ENCODE measurements at places on chromosomes 6 and 20.

- no peak for DNase-seq
Measured at GRCh38 chr20:13610184-13610583, 28.5 kb downstream of the TASP1 start.

GRCh38 chr20:15937179-15937578 is 636.1 kb downstream of the KIF16B start:
- no peak for DNase-seq

GRCh38 chr6:42302411-42302810 is 84.8 kb upstream of the MRPS10 start:
- no peak for DNase-seq

GRCh38 chr6:122129313-122130025 is 270.0 kb upstream of the HSF2 start:
- peak; percentile 5 for DNase-seq

DNA sequence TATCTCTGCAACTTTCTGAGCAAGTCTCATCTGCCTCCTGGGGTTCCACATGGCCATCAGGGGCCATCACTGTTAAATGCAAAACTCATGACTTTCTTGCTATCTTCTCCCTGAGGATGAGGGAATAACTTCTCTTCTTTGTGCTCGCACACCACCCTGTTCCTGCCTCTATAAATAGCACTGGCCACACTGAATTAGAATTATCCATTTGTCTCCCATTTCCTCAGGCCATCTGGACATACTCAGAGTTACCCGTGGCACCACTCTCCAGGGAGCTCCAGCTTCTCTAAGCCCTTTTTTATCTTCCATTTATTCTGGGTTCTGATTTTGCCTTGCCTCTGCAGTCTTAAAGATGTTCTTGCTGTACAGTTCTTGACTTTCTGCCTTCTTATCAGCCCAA is 72.8 kb upstream of the ECI2 start:
- DNase-seq = no peak

- no peak for DNase-seq
Measured at GRCh38 chr6:168281826-168282225, 37.8 kb downstream of the DACT2 start.

GRCh38 chr6:158825951-158826306 is 6.8 kb upstream of the EZR start:
- peak; percentile 38 for DNase-seq

GRCh38 chr6:89928604-89929003 is 34.3 kb downstream of the GJA10 start:
- DNase-seq = peak; percentile 48

GRCh38 chr6:82248273-82248735 is 760 bp upstream of the IBTK start:
- DNase-seq = peak; percentile 86

- DNase-seq = peak; percentile 76
Measured at GRCh38 chr20:10131732-10132345, 86.8 kb upstream of the SNAP25 start.

- DNase-seq = no peak
Measured at GRCh38 chr6:31479933-31480535, 17.9 kb upstream of the MICB start.

DNA sequence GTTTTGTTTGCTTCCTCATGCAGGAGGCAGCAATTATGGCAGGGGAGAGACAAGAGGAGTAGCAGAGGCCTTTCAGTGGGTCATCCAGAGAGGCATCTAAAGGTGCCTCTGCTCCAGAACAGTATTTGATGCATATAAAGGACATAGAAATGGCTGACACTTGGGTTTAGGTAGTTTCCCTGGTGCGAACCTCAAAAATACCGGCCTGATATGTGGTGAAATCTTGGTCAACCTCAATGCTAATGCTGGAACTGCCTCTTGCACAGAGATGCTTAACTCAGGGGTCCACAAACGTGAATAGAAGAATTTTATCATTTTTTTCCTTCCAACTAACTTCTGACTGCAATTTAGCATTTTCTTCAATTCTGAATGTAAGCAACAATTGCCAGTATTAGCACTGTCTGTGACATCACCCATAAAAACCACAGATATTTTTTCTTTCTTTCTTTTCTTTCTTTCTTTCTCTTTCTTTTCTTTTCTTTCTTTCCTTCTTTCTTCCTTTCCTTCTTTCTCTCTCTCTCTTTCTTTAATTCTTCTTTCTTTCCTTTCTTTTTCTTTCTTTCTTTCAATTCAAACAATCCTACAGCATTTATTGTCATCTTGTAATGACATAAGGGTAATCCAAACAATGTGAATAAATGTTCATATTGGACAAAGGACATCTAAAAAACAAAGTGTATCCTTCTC is 180.0 kb upstream of the UST start:
- DNase-seq = no peak

- peak; percentile 79 for DNase-seq
Measured at GRCh38 chr6:105994591-105995390, 91.3 kb upstream of the PRDM1 start.

GRCh38 chr6:143112084-143112768 is 51.5 kb downstream of the AIG1 start:
- no peak for DNase-seq

GRCh38 chr6:87561017-87561416 is 28.8 kb downstream of the RARS2 start:
- no peak for DNase-seq

DNA sequence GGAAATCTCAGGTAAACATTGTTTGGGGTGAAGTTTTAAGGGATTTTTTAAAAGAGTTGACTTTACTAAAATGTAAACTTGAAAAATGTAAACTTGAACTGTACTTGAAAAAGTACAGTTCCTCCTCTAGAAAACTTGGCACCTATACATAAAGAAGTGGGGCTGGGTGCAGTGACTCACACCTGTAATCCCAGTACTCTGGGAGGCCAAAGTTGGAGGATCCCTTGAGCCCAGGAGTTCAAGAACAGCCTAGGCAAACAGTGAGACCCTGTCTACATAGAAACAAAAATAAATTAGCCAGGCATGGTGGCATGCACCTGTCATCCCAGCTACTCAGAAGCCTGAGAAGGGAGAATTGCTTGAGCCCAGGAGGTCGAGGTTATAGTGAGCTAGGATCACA is 7.2 kb downstream of the BTBD9 start:
- no peak for DNase-seq

DNA sequence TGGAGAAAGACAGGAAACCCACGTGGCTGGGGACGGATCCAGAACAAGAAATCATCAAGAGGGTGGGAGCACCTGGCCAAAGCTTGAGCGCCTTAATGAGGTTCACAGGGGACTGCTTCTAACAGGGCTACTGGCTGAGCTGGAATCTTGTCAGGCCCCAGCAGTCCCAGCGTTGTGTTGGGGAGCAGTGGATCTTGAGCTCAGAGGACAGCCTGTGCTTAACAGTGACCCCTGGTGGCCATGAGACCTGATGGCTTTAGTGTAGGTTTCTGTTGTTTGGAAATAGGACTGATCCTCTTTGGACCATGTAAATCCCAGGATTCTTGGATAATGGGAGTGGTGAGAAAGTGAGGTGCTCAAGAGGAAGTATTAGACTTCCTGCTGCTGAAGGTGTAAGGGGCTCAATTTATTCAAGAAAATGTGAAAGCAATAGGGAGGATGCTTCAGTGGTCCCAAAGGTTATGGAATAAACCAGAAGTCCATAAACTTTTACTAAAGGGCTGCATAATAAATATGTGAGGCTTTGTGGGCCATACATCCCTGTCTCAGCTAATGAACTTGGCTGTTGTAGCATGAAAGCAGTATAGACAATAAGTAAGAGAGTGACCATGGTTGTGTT is 216.2 kb downstream of the NFATC2 start:
- DNase-seq = peak; percentile 75

DNA sequence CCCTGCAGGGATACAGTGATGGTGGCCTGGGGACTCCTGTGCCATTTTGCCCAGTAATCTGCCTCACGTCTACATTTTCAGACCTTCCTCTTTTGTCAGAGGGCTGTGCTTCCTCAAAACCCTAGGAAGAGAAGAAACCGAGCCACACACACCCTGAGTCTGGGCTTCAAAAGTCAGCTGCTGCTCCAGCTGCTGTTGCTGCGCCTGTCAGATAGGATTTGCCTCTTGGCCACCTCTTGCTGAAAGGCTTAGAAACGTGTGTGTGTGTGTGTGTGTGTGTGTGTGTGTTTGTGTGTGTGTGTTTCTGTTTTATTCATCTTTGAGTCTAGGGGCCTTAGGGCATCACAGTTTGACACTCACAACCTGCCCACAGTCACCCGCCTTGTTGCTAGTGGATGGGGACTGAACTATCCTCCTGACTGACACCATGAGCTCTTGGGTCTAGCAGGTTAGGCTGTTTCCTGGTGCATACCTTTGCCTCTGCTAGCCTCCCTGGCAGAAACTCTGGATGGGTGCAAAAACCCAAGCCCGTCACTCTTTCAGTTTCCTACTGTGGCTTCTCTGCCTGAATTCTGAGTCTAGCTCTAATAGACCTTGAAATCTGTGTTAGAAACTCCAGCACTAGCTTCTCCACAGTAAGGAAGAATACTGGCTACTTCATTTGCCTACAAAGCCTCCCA is 94.9 kb upstream of the CEP85L start:
- no peak for DNase-seq

DNA sequence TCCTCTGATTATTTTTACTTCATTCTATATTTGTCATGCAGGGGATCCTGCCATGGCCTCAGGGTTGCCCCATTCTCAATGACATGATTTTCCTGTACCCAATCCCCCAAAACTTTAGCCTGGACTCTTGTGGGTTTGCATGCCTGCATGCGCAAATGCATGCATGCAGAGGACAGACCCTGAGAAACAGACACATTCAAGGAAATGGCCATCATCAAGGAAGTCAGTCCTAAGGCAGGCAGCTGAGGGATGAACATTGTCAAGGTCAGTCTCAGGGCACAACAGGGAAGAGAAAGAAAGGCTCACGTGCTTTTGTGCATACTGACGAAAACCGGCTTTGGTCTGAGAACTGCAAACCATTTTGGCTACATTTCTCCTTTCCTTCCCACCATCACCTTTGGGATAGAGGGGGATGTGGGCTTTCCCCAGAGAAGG is 13.1 kb downstream of the NEDD9 start:
- no peak for DNase-seq

- no peak for DNase-seq
Measured at GRCh38 chr20:31452575-31452974, 12.1 kb downstream of the DEFB123 start.

DNA sequence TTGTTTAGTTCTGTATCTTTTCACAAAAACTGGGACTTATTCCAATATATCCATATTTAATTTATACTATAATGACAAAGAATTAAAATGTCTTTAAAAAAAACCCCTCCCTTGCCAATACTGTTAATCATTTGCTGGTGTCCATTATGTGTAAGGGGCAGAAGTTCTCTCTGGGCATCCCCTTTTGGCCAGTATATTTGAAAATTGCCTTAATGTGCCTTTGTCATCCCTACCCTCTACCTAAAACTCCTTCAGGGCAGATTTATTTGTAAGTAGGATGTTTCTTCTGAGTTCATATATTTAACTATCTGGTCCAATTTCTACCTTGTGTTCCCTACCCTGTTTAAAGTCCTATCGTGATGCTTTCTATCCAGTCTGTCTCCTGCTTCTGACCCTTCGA is 62.9 kb downstream of the ARHGAP18 start:
- DNase-seq = no peak

GRCh38 chr6:63610944-63611343 is 24.7 kb upstream of the PHF3 start:
- DNase-seq = no peak

DNA sequence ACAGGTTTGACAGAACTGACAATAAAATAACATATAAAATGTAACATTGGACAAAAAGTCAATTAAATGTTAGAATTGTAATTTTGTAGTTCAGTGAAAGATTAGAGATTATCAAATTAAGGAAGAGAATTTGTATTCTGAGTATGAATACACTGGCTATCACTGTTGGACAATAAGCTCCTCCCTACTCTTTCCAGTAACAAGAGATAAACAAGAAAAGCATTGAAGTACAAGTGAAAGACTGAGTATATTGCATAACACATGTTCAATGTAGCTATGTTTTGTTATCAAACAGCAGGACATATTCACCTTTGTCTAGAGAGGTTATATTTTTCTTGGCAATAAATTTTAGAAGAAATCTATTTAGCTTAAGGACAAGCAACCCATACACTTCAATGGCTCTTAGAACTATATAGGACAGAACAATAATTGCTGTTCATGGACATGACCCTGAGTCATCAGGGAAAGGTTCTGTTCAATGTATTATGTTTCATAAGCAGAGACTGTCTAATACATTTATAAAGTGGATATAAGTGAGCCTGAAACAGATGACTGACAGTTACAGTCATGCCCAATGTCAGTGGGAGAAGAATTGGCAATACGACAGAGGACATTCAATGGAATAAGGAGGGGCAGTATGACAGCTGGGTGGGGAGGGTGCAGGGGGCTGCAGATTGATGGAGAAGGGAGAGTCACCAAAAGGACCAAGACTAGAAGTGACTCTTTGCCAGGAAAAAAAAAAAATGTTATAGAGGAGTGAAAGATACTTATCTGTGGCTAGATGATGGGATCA is 520.4 kb downstream of the FRK start:
- DNase-seq = no peak

DNA sequence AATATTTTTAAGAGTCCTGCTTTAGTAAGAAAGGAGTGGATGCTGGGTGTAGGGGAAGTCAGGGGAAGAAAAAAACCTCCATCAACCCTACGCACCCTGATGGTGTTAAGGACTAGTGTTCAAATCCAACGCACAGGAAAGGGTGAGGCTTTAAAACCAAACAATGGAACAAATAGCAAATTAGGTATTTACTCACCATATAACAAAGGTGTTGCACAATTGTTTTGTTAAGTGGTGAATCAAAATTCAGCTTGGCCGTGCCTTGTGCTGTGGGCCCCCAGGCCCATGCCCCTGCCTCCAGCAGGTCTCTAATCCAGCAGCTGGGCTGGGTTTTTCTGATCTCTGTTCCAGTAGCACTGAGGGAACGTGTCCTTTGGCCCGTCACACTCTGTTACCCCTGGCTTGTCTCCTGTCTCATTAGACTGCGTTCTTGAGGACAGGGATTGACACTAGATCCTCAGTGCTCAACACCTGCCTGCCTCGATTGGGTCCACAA is 11.8 kb downstream of the FAM83D start:
- no peak for DNase-seq

DNA sequence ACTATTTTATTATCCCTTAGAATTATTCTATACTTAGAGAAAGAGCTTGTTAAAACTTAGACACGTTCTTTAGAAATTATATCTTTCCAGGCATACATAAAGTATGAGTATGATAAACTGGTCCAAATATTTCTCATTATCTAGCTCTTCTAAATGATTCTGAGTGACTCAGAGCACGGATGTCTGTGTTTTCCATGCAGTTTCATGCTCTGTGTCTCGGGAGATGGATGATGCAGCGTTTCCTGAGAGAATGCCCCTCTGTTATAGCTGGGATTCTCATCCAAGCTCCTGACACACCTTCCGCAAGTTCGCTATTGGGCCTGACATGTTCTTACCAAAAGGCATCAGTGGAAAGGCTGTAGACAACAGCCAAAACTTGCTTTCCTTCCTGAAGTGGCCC is 19.3 kb downstream of the SIRT5 start:
- DNase-seq = no peak

DNA sequence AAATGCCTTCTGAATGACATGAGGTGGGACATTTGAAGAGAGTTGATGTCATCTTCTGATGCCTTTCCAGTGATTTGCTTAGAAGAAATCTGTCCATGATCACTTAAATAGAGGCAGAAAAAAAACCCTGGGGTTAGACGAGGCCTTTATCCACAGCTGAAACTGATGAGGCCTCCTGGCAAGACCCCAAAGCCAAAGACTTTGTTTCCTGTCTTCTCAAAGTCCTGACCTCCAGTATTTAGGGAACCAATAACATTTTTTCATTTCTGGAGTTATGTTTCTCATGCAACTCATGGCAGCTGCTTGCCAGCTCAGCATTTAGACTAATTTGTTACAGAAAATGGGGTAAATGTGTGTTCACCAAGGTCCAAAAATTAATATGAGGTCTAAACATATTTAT is 248.0 kb upstream of the PRDM1 start:
- peak; percentile 67 for DNase-seq

GRCh38 chr6:20092071-20092566 is 120.2 kb downstream of the MBOAT1 start:
- DNase-seq = peak; percentile 63
